Testis (tissue), 5 donors: ENCODE measurements at places on chromosomes 6 and 20. TPM values are rescaled to one million over a fixed set of nuclear protein-coding genes. Genes with fewer than 3 reads are reported as not detected.

MAP3K4 gene
- 45.0 TPM for polyA plus RNA-seq

PRRT1 gene
- 6.1 TPM for polyA plus RNA-seq

ISM1 gene
- polyA plus RNA-seq, result 1.3 TPM

VIP gene
- 0.79 TPM for polyA plus RNA-seq

DNA sequence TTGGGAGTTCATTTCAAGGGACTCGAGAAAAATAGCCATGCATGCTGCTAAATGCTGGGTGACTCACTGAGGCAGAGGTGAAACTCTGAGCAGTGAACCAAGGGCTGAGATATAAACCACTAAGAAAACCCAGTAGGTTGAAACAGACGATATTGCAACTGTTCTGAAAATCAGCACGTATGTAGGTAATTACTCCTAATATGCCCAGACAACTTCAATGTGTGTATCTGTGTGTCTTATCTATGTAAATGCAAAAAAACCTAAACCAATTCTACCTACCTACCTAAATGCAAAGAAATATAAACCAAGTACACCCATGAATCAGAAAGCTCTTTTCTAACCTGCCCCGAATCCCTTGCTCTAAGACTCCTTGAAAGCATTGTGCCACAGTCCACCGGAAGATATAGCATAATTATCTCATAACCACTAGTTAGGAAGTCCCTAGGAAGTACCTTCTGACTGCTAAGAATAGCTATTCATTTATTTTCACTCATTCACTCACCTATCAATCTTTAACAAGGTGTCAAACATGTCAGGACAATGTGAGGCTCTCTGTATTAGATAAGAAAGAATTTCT lies 458.7 kb upstream of the RUNX2 start:
- no peak for DNase-seq

DNA sequence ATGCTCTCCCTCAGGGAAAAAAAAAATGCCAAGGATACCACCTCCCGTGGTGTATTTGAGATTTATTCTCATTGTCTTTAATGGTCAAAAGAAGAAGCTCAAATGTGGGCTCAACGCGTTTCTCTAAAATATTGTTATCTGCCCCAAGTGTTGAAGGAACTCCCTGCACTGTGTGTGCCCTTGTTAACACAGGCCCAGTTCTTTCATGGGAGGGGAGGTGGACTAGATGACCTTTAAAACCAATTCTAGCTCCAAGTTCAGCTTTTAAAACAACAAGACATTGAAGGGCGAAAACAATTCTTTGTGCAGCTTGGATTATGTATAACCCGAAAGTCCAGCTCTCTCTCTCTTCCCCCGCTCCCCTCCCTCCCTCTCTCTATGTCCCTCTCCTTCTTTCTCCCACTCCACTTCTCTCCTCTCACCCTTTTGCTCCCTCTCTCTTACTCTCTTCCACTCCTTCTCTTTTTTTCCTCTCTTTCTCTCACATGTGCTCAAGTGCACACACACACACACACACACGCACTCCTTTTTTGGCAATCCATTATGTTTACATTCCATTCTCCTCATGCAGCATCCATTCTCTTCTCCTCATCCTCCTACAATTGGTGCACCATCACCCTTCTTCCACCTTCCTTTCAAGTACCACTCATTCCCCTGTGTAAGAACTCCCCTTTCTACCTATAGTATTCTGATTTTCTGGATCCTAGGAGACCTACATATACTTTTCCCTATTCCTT lies 8.5 kb downstream of the HLA-DMB start:
- DNase-seq, result no peak

TBXT gene
- polyA plus RNA-seq, result 0.26 TPM

- DNase-seq, result no peak
Observed at GRCh38 chr6:156107624-156108101, 652.0 kb upstream of the NOX3 start.

THBD gene
- 11.0 TPM for polyA plus RNA-seq

CENPQ gene
- polyA plus RNA-seq, result 2.8 TPM

DNA sequence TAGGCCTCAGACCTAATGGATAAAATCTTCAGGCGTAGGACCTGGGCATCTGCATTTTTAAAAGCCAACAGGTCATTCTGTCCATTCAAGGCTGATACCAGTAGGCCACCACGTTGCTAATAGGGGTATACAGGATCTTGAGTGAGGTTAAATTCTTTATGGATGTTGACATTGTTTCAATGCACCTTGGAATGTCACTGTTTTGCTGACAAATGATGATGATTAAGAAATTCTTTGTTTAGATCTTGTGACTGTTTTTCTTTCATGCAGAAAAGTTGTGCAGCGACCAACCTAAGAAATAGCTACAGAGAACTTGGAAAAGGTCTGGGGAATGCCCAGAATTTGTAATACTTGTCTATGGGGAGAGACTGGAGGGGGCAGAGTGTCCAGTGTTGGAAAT lies 101.1 kb upstream of the CLDN20 start:
- no peak for DNase-seq

DNA sequence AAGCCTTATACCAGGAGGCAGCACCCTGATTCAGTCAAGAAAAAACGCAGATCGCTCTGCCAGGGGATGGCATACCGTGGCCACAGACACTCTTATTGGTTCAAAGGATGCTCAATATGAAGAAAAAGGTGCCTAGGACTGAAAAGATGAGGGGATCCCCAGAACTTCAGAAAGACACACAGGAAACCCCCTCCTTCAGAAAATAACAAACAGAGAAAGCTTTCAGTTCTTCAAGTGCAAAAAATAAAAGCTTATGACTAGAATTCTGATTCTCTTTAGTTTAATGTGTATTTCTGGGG lies 17.7 kb upstream of the MYB start:
- no peak for DNase-seq

DNA sequence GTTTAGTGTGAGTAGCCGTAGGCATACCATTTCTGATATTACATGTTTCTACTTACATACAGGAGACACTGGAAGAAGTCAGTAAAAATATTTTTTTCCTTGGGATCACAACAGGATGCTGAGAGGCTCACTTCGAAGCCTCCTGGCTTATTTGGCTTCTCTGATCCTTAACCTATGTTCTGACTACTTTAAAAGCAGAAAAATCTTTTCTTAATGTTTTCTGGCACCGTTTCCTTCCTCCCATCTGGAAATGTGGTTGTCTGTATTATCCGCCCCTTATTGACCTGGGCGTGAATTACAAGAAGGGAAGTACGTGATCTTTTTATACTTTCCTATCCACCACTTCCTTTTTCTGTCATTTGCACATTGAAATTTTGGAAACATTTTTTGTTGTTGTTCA lies 379.6 kb downstream of the COL12A1 start:
- no peak for DNase-seq

RAB44 gene
- 0.09 TPM for polyA plus RNA-seq

TMEM151B gene
- polyA plus RNA-seq, result 1.3 TPM

DNA sequence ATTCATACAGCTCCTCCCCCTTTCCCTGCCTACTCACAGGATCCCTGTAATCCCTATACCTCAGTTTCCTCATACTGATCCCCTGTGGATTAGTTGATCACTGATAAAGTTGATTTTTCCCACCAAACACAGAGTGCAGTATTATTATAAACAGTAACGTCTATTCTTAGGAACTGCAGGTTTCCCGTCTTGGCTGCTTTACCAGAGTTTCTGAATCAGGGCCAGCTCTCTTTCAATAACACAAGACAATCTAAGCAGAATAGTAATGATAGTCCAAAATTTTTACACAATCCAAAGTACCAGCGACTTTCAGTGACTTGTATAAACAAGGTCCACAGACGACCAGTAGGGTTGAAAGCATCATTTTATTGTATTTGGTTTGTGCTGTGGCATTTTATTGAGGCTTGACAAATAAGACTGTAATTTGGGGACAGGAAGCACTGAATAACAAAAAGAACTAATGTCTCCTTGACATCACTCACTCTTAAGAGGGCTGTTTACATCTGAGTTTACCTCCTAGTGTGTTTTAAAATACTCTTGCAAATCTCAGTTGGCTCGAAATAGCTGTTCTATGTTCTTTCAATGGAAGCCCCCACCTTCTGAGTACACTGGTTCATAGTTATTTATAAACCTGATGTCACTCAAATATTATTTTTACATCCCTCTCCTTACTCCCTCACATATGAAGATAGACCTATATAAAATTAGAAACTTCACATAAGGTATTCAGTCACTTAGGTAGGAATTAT lies 6.1 kb upstream of the JARID2 start:
- no peak for DNase-seq

DNA sequence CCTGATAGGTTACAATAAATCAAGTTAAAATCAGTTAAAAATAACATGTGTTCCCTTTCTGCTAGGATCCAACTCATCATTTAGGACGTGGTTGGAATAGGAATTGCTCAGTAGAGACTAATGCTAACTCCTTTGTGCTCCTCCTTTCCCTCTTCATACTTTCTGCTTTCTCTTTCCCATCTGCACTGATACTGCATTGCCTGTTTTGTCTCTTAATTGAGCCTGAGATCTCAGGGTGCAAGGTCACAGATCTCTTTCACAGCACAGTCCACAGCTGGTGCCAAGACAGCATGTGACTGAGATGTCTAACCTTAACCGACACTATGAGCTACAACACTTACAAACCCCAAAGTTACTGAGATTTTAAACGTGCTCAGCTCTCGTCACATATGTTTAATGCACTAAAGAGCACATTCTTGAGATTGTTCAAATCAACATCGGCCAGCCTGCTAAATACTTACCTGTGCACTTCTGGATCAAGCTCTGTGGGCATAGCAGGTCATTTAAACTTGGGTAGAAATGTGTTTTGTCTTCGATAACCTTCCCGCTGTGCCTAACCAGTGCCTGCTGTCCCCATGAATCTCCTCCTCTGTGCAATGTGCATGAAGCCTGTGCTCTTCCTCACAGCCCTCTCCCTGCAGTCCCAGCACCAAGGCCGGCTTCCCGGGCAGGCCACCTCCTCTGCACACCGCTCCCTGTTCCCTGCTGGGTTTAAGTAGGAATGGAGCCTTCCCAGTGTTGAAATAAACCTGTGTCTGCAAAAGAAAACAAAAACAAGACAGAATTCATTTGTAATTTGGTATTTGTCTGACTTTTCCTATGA lies 39.6 kb upstream of the AFDN start:
- no peak for DNase-seq

SLPI gene
- polyA plus RNA-seq, result 104 TPM

CNR1 gene
- polyA plus RNA-seq, result 2.3 TPM

DNA sequence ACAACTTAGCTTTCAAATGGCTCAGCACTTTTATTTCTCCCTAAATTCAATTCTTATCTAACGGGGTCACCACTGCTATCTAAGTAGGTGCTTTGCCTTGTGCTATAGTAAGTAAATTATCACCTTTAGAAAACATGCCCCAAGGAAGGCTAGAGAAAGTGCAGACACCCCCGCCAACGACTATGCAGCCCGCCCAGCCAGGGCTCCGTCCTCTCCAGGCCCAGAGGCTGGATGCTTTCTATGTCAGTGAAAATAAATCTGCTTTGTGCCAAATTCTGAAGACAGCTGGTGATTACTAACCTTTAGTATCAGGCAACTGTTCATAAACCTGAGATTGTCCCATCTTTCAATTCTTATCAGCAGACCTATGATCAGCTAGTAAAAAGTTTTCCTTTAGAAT lies 14.3 kb downstream of the KIAA0319 start:
- no peak for DNase-seq

DNA sequence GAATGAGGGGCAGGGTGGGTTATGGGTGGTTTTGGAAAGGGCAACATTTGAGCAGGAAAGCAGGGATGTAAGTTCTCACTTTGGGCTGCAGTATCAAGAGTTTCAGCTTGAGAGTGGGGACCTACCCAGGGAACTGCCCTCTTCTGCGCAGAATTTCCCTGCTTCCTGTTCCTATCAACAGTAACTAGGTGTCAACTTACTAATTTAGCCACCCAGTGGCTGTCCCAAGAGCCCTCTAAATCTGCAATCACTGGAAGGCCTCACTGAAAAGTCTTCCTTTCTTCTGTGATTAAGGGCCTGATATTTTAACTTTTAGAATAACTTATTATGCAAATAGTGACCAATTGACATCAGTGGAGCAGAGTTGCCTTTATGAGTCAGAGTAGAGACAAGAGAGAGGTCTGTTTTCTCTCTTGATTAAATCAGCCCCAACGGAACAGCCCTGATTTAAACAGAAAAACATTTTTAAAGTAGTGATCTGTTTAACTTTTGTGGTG lies 118.2 kb upstream of the RIPOR2 start:
- DNase-seq, result no peak

- DNase-seq, result no peak
Observed at GRCh38 chr6:70675822-70676221, 8.1 kb downstream of the SMAP1 start.

APCDD1L gene
- 0.20 TPM for polyA plus RNA-seq

DDR1 gene
- polyA plus RNA-seq, result 33.8 TPM

WFDC12 gene
- not detected for polyA plus RNA-seq

- DNase-seq, result no peak
Observed at GRCh38 chr20:33853507-33853813, 42.3 kb downstream of the CHMP4B start.

DNA sequence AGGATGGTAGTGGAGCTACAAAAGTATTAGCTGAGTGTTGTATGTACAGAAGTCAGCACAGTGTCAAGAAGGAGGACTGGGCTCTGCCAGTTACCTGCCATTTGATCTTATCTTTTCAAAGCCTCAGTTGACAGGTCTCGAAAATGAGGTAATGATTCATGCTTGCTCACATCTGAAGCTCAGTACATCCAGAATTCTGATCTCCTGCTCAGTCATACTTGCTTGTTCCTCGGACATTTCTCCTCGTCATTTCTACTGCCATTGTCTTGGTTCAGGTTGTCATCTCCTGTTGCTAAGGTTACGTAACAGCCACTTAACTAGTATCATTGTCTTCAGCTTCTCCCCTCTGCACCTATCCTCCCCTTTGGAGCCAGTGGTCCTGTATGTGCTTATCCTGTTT lies 89.5 kb downstream of the SLX4IP start:
- DNase-seq, result no peak

DNA sequence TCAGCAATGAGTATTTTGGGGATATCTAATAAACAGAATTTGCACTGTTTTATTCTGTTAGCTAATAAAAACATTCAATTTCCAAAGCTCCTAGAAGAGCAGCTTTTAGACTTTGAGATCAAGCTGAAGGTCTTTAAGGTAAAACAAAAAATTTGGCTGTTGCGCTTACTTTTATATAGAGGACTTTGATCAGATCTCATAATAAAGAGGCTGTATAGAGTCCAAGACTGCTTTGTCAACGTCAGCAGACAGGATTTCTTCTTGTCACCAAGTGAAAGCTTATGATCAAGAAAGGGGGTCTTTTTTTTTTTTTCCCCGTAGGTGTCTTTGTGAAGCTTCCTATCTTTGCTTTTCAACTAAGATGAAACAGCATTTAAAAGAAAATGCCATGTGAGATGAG lies 556.5 kb upstream of the SLC35B3 start:
- DNase-seq, result no peak

DNA sequence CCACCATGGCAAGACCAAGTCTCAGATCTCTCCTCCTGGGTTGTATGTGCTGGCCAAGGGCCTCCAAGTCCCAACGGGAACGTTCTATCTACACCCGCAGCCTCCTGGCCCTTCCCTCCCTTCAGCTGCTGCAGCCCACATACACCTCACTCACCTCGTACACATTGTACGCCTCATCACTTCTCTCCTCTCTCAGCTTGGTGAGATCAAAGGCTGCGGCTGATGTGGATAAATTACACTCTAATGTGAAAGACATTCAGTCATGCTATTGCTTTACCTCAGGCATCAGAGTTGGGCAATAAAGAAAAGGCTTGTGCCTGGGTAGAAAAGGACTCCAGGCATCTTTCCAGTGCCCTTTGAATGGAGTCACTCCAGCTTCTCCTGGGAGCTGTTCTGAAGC lies 135.3 kb upstream of the FOXQ1 start:
- DNase-seq, result no peak
